ENCODE measurements at places on chromosomes 5 and 9.

DNA sequence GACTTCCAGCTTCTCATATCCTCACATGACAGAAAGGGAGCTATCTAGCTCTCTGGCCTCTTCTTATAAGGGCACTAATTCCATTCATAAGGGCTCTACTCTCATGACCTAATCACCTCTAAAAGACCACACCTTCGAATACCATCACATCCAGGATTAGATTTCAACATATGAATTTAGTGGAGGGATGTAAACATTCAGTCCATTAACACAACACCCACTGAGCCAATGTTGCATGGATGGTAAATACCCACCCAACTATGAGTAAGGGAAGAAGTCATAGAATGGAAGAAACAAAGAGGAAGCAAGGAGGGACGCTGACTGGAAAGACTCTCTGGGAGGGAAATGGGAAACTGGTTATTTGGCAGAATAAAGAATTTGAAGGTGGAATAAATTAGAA is 112.6 kb upstream of the CCDC112 start:
- no peak for DNase-seq

DNA sequence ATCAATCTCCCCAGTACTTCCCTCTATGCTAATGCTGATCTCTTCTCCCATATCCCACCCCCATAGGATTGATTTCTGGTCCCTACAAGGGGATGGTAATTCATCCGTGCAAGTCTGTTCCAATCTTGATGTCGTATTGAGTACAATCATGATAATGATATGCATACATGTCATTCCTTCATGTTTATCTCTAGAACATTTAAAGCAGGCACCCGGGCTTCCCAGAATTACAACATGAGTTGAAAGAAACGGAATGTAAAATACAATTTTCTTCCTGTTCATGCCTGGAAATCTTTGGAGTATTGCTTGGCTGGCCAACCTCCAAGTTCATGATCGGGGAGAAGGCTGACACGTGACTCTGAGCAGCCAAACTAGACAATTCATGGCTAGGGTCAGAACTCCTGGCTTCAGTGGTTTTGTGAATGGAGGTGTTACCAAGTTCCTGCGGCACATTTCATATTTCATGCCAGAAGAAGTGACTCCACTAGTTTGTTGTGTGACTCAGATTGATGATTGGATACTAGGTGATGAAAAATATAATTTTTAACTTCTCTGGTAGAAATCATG is 66.6 kb downstream of the C9orf152 start:
- DNase-seq, result peak; percentile 24

DNA sequence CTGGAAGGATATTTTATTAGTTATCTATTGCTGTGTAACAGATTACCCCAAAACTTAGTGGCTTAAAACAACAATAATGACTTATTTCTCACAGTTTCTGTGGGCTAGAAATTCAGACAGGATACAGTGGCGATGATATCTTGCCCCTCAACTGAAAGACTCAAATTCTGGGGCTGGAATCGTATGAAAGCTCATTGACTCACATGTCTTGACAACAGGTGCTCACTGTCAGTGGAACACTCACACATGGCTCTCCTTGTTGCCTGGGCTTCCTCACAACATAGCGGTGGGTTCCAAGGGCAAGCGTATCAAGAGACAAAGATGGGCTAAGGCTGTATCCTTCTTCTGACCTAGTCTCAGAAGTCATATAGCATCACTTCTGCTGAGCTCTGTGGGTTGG is 3.7 kb upstream of the GNPDA1 start:
- DNase-seq, result no peak

DNA sequence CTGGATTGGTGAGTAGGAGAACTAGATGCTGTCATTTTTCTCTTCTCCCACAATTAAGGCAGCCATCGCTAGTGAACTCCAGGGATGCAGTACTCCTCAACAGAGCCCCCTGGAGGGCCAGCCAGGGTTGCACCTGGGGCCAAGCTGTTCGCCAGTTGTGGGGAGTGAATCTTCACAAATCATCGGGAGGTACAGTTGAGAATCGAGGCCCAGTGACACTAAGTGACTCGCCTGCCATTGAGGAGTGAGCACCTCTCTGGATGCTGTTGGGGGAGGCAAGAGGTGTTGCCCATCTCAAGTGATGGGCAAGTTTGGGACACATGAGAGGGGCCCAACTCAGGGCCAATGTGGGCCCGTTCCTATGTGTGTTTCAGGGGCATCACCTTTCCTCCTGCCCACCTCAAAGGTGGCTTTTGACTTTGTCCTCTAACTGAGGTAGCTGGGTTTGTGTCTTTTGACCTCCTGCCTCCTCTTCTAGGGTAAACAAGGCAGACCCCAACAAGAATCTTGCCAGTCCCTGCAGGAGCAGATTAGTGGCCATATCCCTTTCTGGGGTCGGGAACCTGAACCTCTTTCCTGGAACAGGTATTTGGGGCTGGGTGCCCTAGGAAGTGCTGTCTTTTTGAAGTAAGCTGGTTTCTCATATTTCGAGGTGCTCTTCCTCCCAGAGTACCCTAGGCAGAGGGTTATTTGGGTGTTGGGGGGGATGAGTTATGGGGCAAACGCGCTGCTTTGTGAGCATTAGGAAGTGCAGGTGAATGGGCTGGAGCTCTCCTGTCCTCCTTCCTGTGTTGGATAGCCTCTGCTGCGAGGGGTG is 181.2 kb downstream of the MACROH2A1 start:
- DNase-seq, result no peak

- DNase-seq, result no peak
These were observed 1.1 kb downstream of the EPB41L4B start for GRCh38 chr9:109319626-109320241.

DNA sequence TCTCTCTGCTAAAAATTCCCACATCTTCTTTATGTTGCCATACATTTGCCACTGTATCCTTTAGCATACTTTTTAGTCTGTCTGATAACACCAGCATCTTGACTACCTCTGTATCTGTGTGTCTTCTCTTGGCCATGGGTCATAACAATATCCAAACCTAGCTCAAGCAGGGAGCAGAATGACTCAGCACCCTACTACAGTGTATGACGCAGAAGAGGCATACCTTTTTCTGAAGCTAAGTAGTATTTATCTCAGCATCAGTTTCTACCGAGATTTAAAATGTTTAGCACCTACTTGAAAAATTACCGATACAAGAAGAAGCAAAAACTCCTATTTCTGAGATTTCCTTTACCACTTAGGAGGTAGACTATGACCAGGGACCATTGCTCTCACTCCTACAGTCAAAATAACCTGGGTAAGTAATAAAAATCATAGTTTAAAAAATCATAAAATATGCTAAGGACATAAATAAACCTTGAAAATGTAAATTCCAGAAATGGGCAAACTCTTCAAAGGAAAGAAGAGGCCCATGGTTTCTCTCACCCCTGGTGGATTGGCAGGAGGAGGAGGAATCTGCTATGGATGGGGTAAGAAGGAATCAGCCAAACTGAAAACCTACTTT is 286.5 kb downstream of the MAST4 start:
- peak; percentile 42 for DNase-seq

DNA sequence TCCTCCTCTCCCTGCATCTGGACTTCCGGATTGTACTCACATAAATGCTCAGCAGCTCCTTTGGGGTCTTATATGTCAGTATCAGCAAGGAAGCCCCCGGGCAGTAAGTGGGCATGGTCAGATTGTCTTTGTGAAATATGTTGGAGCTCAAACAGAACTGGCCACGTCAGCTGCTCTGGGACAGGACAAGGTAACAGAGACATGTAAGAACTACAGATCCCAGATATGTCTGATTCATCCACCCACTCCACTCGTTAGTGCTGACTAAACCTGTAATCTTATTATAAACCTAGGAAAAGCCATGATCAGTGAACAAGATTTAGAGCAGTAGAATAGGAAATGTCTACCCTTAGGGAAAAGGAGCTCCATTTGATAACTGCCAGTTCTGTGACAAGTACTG is 561.8 kb downstream of the CETN3 start:
- DNase-seq, result no peak

GRCh38 chr5:7592910-7593309 is 197.0 kb downstream of the ADCY2 start:
- DNase-seq, result no peak

- DNase-seq, result peak; percentile 82
These were observed 1.5 kb upstream of the OLFM1 start for GRCh38 chr9:135085830-135086546.

- no peak for DNase-seq
These were observed 277.6 kb upstream of the TNC start for GRCh38 chr9:115395511-115396021.

GRCh38 chr5:71971862-71972261 is 135.4 kb upstream of the MAP1B start:
- DNase-seq, result no peak

GRCh38 chr9:77977210-77977611 is 54.4 kb downstream of the GNAQ start:
- DNase-seq, result peak; percentile 96

- no peak for DNase-seq
These were observed 176.2 kb downstream of the ICE1 start for GRCh38 chr5:5598547-5599113.

DNA sequence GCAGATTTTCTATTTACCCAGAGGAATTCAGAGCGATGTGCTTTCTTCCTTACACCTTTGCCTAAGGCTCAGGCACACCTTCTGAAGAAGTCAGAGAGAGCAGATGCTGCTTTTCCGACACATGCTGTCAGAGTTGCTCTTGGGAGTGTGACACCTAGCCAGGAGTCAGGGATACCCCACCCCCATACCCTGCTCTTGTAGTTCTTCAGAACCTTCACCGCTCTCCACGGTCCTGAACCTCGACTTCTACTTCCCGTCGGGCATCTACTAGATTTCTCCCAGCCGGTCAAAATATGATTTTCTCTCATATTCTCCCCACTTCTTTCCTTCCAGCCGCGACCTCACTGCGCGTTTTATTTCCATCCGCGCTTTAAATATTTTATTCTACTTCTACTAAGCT is 1.7 kb downstream of the GRIN3A start:
- DNase-seq, result no peak

- DNase-seq, result peak; percentile 93
These were observed 58.2 kb upstream of the GGTA1 start for GRCh38 chr9:121557581-121558447.

DNA sequence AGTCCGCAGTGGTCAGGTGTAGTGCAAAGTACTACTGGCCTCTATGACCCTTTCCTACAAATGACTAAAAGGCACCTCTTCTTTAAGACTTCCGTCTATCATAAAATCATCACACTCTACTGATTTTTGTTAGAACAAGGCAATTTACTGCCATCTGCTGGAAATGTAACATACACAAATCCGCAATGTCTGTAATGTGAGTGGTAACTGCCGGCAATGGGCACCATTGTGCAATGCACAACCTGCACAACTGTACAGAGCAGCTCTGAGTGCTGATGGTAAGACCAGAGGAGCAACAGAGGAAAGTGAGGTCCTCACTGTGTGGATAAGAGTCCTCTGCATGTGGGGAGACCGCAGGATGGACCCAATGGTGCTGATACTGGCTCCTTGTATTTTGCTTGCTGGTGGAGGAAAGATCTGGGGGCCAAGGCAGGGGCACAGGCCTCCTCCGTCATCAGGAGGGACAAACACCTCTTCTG is 103.7 kb downstream of the ATPSCKMT start:
- DNase-seq, result peak; percentile 14

GRCh38 chr5:146630472-146630871 is 114.5 kb upstream of the GPR151 start:
- no peak for DNase-seq

GRCh38 chr5:180670586-180671359 is 21.4 kb upstream of the FLT4 start:
- peak; percentile 85 for DNase-seq

GRCh38 chr9:16729651-16730050 is 140.8 kb downstream of the BNC2 start:
- no peak for DNase-seq

GRCh38 chr5:61449804-61450492 is 117.9 kb downstream of the ZSWIM6 start:
- DNase-seq, result peak; percentile 79

GRCh38 chr9:89508951-89509615 is 11.2 kb upstream of the SEMA4D start:
- no peak for DNase-seq

DNA sequence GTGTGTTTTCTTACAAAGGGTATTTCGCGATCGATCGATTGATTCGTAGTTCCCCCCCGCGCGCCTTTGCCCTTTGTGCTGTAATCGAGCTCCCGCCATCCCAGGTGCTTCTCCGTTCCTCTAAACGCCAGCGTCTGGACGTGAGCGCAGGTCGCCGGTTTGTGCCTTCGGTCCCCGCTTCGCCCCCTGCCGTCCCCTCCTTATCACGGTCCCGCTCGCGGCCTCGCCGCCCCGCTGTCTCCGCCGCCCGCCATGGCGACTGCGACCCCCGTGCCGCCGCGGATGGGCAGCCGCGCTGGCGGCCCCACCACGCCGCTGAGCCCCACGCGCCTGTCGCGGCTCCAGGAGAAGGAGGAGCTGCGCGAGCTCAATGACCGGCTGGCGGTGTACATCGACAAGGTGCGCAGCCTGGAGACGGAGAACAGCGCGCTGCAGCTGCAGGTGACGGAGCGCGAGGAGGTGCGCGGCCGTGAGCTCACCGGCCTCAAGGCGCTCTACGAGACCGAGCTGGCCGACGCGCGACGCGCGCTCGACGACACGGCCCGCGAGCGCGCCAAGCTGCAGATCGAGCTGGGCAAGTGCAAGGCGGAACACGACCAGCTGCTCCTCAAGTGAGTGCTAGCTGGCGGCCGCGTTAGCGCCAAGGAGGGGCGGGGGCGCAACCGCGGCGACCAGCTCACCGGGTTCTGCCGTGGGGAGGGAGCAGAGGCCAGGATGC is 480 bp downstream of the LMNB1 start:
- peak; percentile 80 for DNase-seq

GRCh38 chr9:113669522-113670115 is 206.1 kb downstream of the RGS3 start:
- no peak for DNase-seq

GRCh38 chr9:78320030-78320693 is 23.2 kb downstream of the PSAT1 start:
- DNase-seq, result no peak

DNA sequence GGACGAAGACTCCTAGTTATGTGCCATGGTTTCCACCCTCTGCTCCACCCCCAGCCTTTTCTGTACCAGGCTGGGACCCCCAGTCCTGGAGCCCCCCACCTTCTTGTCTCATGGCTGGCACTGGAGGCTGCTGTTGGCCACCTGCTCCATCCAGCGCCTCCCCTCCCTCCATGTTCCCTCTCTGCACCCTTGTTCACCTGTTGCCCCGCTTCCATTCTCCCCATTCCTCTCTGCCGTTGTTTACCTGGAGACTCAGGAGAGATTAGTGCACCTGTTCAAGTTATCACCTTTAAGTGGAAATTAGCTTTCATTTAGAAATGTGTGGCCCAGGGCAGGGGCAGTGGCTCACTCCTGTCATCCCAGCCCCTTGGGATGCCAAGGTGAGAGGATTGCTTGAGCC is 7.2 kb downstream of the NTMT1 start:
- DNase-seq, result no peak

Data from lung microvascular endothelial cell (primary cell).